CD8-positive, alpha-beta memory T cell (primary cell): ENCODE measurements at places on chromosomes 1 and 21.

DNA sequence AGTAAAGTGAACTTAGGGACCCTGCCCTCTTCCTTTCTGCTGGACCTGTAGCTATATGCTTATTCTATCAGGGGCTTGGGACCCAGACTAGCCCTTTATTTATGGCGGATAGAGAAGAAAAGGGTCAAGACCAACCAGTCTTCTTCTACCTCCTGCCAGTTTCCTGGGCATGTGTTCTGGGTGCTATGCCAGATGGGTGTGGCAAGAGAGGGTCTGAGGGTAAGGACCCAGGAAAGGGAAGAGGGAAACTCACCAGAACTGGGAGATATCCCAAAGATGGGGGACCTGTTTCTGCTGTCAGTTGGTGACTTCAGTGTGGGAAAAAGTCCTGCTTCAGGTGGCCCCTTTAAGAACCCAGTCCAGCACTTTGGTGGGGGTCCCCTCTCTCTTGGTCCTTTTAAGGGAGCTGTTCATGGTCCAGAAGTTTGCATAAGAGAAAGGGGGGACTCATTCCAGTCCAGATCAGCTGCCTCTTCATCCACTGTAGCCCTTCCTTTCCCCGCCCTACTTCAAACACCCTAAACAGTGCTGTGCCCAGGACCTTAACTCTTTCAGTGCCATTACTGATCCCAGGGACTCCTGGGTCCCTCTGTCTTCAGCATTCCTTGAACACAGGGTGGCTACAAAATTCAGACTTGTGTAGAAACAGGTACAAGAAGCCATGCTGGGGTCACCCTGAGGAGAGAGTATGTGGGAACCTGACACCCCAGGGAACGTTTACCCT, 18.4 kb downstream of the SSR2 start:
- DNase-seq: no peak

- DNase-seq: no peak
Measured at GRCh38 chr1:31501505-31501904, 74.8 kb upstream of the TINAGL1 start.

DNA sequence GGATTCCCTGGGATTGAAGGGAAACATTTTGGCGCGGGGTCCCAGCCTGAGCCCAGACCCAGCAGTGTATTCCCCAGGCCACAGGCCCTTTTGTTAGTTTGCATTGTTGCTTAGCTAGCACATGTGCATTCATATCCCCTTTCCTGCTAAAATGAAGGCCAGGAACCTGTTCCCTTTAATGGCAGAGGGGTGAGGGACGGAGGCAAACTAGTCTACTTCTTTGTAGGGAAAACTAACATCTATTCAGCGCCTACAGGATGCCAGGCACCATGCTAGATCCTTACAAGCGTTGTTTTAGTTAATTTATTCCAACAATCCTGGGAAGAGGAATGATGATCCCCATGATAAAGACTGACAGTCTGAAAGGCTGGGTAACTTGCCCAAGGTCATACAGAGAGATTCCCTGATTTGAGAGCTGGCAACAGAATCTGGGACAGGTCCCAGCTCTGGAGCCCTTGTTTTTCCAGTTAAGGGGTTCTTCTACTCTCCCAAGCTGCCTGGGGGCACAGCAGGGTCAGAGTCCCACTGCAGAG, 595 bp upstream of the E2F2 start:
- no peak for DNase-seq

DNA sequence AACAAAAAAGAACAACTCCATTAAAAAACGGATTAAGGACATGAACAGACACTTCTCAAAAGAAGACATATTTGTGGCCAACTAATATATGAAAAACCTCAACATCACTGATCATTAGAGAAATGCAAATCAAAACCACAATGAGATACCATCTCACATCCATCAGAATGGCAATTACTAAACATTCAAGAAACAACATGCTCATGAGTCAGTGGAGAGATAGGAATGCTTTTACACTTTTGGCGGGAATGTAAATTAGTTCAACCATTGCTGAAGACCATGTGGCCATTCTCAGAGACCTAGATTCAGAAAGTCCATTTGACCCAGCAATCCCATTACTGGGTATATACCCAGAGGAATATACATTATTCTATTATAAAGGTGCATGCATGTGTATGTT, 1442.6 kb upstream of the B3GALT2 start:
- no peak for DNase-seq

GRCh38 chr21:39613041-39613934, 548 bp downstream of the B3GALT5 start:
- no peak for DNase-seq
